Placental pericyte (primary cell): ENCODE measurements at places on chromosomes 4 and X. TPM values are rescaled to one million over a fixed set of nuclear protein-coding genes. Genes with fewer than 3 reads are reported as not detected.

The ERAS gene
- 0.22 TPM in 1 of 2 replicates, not detected in the other for total RNA-seq

The FMR1NB gene
- not detected in 2 replicates for total RNA-seq

The ADAMTS3 gene
- 1.5 and 4.0 TPM in 2 replicates for total RNA-seq

The ARSD gene
- 14.5 and 20.1 TPM in 2 replicates for total RNA-seq

The BGN gene
- 3.3 and 23.3 TPM in 2 replicates for total RNA-seq

The ZNF718 gene
- total RNA-seq: 4.8 and 7.4 TPM in 2 replicates

The RTL3 gene
- 0.43 TPM in 1 of 2 replicates, not detected in the other for total RNA-seq

The ASB12 gene
- total RNA-seq: not detected in 2 replicates

The CSAG1 gene
- not detected in 2 replicates for total RNA-seq

The SPANXC gene
- total RNA-seq: not detected in 2 replicates

The FAAH2 gene
- 0.14 and 0.44 TPM in 2 replicates for total RNA-seq

The PGRMC2 gene
- 12.6 and 52.1 TPM in 2 replicates for total RNA-seq

The CHIC2 gene
- 70.0 and 89.0 TPM in 2 replicates for total RNA-seq

The AFF2 gene
- total RNA-seq: 0.66 and 0.72 TPM in 2 replicates

The ARL9 gene
- total RNA-seq: 0.22 and 0.57 TPM in 2 replicates

The RRH gene
- 0.14 TPM in 1 of 2 replicates, not detected in the other for total RNA-seq

The LINC00632 gene
- total RNA-seq: 3.9 and 5.3 TPM in 2 replicates

The TRIM60 gene
- total RNA-seq: 0.88 and 1.1 TPM in 2 replicates

The PABPC1L2A gene
- total RNA-seq: not detected in 2 replicates

The OPRPN gene
- not detected in 2 replicates for total RNA-seq

The PCDH19 gene
- total RNA-seq: under 0.01 and 0.14 TPM in 2 replicates

The NLGN3 gene
- total RNA-seq: 0.14 and 0.22 TPM in 2 replicates

The SSX2 gene
- total RNA-seq: not detected in 2 replicates

The PDGFC gene
- total RNA-seq: 44.4 and 151 TPM in 2 replicates

The BMX gene
- total RNA-seq: under 0.01 TPM in 1 of 2 replicates, not detected in the other

The SHISA3 gene
- not detected in 2 replicates for total RNA-seq

The PPEF2 gene
- under 0.01 TPM in 1 of 2 replicates, not detected in the other for total RNA-seq

The CCKAR gene
- not detected in 2 replicates for total RNA-seq

The GPR50 gene
- total RNA-seq: not detected in 2 replicates

The UGT2B17 gene
- not detected in 2 replicates for total RNA-seq

The SLIT2 gene
- 6.9 and 12.0 TPM in 2 replicates for total RNA-seq

The PRSS12 gene
- total RNA-seq: 14.2 and 14.9 TPM in 2 replicates

The CT45A7 gene
- not detected in 2 replicates for total RNA-seq

The CXCL6 gene
- 10.6 and 46.2 TPM in 2 replicates for total RNA-seq

The ITM2A gene
- total RNA-seq: 0.43 TPM in 1 of 2 replicates, not detected in the other

The QRFPR gene
- total RNA-seq: not detected in 2 replicates

The EDA gene
- total RNA-seq: 0.22 and 0.86 TPM in 2 replicates

The SNCA gene
- total RNA-seq: 4.9 and 7.9 TPM in 2 replicates

The RPL9 gene
- 1,608 and 1,691 TPM in 2 replicates for total RNA-seq

The GRIA2 gene
- under 0.01 TPM in 1 of 2 replicates, not detected in the other for total RNA-seq

The OTC gene
- not detected in 2 replicates for total RNA-seq

The IL21 gene
- not detected in 2 replicates for total RNA-seq

The CXCL1 gene
- 128 and 355 TPM in 2 replicates for total RNA-seq

The UGT8 gene
- total RNA-seq: 0.14 and 0.44 TPM in 2 replicates

The USP17L15 gene
- not detected in 2 replicates for total RNA-seq

The CT45A3 gene
- total RNA-seq: not detected in 2 replicates

The ATP6AP1 gene
- total RNA-seq: 55.3 and 151 TPM in 2 replicates

The SAGE1 gene
- total RNA-seq: not detected in 2 replicates
